ENCODE measurements at places on chromosomes 12 and 14.

DNA sequence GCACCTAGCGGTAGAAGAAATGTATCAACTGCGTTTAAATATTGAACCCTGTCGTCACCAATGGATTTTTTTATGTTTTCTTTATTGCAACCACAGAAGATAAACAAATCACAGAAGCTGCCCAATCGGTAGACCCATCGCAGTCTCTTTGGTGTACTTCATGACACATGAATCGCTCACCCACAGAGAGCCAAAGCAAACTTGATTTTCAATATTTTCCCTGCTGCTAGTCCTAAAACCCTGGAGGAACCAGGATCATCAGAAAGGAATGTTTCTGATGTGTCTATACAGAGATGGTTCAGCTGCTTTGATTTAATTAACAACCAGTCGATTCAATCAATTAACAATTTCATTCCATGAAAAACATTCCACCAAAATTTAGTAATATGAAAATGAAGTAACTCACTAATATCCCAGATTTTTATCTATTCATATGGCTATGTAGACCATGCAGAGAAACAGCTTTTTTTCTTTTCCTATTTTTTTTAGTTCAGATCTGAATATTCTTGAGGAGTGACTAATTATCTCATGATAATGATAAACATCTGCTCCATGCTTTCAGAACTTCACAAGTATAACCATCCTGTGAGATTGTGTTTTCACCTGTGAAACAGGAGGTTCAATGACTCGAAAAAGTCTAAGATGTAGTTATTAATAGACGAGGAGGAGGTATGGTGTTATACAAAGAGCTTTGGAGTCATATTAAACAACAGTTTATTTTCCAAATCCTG lies 46.1 kb downstream of the DIO2 start:
- DNase-seq: no peak

DNA sequence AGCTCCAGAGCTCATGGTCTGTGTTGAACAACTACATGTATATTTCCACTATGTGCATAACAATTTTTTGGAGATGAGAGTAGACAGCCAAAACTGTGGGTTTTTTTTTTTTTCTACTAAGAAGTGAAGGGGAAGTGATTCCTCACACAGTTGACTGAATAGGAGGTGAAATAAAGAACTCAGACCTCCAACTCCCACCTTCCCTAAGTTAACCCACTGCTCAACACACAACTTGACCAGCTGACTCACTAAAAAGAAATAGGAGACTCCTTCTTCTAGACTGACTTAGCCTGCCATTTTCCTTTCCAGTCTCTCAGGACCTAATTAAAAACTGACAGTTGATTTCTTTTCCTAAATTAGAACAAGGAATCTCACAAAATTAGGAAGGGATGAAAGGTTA lies 1.7 kb downstream of the M6PR start:
- no peak for DNase-seq

DNA sequence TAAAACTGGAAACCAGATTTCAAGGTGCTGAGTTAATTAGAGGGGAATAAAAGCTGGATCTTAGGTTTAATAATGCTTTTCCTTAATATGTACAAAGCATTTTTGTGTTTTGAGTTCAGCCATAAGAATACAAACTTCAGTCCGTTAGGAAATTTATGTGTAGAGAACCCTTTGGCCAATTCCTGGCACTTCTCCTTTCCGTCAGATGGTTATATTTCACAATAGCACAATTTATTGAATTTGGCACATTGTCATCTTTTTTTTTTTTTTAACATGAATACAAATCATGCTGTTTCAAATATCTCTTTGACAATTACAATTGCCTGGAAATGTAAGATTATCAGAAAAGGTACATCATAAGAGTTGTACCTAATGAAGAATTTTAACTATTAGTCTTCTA lies 56.2 kb upstream of the DDHD1 start:
- no peak for DNase-seq

DNA sequence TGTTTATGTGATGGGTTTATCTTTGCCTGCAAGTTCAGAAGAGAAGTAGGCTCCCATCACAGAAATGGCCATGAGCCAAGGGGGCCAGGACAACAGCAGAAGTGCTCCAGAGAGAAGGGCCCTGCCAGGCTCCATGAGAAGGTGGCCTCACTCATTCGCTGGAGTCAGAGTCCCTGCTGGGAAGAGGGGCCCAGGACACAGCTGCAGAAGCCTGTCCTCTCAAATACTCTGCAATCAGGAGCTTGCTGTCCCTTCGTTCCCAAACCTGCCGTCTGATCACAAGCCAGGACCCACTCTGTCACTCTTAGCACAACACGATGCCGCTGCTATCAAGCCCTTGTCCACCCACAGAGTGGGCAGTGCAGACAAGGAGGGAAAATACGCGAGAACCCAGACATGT lies 306.2 kb upstream of the FKBP4 start:
- no peak for DNase-seq

DNA sequence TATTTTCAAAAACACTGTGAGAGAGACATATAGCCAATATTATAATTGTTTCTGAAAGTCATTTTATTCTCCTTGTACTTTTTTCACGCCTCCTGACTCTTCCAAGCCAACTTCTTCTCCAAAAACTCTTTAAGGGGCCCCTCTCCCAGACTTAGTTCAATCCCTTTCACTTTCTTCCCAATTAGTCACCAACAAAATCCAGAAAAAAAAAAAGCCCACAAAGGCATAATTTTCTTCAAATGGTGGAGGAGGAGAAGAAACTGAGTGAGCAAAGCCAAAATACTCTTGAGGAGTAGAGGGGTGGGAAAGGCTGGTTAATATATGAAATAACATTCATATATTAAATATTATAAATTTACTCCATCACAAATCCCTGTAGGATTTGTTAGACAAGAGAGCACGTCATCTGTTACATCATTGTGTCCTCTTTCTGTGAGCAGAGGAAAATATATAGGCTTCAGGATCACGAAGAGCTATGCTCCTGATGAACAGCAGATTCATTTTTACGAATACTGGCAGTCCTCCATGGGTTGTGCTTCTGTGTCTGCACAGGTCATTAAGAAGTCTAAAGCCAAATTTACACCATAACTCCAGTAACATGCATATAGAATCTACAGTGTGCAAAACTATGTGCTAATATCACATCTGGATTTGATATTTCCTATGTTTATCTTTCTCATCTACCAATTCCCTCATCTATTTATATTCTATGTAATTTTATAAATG lies 25.9 kb upstream of the NID2 start:
- DNase-seq: no peak

- DNase-seq: no peak
These were observed 118.3 kb downstream of the MED13L start for GRCh38 chr12:116159175-116159574.

DNA sequence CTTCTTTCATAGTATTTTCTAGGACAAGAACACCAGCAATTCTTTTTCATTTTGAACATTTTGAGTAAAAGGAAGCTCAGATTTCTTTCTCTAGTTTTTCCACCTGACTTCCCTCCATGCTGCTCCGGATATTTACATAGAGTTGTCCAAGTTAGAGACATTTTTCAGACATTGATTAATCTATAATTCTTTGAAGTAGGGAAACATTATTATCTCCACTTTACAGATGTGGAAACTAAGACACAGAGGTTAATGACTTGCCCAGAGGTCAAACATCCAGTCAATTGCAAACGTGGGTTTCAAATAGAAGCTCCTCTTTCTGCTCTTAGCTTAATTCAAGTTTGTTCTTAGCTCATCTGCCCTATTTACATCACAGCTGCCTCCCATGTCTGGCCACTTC lies 138.3 kb downstream of the EGLN3 start:
- no peak for DNase-seq

- DNase-seq: no peak
These were observed 48.5 kb downstream of the CYP46A1 start for GRCh38 chr14:99732436-99733210.

All from stimulated activated CD8-positive, alpha-beta memory T cell treated with anti-CD3 and anti-CD28 coated beads, Interleukin-7, amount 100 ng/mL, for 4 hours (primary cell).